ENCODE measurements at places on chromosomes 5 and 9.
A peak's percentile ranks its signal among the peaks of the same experiment; 100 is the strongest.

GRCh38 chr5:141040093-141040770 lies 10.9 kb upstream of the PCDHB1 start:
- no peak for DNase-seq

GRCh38 chr5:148261221-148261620 lies 7.4 kb upstream of the SPINK13 start:
- no peak for DNase-seq

GRCh38 chr5:173746047-173746646 lies 129.7 kb upstream of the BOD1 start:
- DNase-seq: no peak

GRCh38 chr9:4086119-4087090 lies 213.5 kb downstream of the GLIS3 start:
- DNase-seq: no peak

- no peak for DNase-seq
Measured at GRCh38 chr5:8869932-8870331, 675.9 kb downstream of the SEMA5A start.

DNA sequence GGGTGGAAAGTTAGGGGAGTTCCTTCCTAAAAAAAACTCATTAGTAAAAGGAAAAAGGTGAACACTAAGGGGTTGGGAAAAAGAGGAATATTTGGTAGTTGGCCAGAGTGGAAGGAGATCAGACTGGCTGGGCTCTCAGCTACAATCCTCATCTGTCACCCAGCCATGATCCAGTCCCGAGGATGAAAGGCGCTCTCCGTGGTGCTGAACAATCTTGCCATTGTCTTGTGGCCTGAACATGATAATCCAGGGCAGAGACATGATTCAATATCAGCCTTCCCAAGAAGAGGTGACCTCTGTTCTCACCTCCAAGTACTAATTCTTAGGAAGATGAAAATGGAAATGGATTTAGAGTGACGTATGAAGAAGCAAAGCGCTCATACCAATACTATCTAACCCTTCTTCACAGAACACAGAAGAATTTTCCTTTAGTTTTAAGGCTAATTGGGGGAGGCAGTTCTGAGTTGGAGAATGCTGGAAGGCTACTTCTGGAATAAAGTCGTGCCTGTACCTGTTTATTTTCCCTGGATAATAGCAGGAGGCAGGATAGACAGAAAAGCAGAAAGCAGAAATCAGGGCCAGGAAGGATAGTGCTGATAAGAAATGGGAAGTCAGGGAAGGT lies 36.6 kb upstream of the MYORG start:
- peak; percentile 15 for DNase-seq

GRCh38 chr5:1032551-1033027 lies 24.0 kb downstream of the NKD2 start:
- no peak for DNase-seq

DNA sequence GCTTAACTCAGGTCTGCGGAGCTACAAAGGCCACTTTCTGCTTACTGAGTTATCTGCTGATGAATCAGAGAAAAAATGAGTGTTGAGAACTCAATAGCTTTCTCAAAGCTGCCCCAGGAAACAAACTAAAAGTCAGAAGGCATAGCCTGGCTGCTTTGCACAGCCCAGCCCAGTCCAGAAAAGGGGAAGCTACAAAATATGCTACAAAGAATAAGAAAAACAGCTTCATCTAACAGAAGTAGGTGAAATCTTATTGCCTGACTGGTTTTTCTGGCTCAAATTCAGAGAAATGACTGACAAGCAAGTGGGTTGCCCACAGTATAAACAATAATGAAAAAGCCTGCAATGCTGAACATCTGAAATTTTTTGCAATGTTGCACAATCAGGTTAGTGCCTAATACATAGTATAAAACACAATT lies 156.2 kb downstream of the PPP2R2B start:
- DNase-seq: no peak

DNA sequence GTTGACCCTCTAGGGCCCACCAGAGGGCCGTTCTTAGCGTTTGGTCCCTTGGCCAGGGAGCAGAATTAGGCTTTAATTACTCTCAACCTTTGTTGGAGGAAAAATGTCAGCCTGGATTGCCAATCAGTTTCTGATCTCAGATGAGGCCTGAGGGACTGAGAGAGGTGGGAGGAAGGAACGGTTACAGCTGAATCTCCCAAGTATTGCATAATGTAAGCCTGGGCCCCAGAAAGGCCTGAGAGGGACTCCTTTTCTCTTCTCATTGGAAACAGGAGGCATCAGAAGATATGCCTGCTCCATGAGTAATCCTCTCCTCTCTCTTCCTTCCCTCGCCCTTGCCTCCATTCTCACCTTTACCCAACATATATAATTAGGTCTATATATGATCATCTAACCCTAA lies 105.7 kb downstream of the INSYN2B start:
- DNase-seq: no peak

DNA sequence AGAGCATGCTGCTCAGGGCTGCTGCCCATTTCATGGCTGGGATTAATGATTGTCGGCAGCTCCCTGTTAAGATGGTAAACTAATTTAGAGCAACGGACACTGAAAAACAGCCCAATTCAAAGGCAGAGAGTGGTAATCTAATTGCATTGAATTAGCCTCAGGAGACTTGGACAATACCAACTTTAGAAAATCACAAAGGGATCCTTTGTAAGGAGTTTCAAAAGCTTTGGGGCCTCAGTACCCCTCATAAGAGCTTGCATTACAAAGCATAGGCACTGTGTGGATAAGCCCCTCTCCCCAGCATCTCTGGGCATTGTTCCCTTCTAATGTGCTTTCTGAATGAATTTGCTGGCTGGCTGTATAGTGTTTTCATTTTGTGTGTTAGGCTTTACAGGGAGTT lies 6.7 kb downstream of the GLRA1 start:
- no peak for DNase-seq

DNA sequence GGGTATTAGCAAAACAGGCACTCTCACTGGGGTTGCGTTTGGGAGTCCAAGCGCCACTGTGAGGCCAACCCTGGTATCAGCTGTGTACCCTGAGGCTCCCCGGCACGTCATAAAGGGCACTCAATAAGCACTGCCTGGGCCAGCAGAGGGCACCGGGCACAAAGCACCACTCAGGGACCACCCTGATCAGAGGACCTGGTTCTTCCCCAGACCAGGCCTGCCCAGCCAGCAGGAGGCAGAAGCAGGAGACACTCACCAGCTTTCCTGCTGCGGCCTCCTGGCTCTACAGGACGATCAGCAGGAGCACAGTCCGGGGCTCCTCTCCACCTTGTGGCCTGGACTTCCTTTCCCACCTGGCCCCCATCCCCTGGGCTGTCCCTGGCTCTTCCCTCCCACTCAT lies 12.6 kb downstream of the MGAT1 start:
- peak; percentile 16 for DNase-seq

DNA sequence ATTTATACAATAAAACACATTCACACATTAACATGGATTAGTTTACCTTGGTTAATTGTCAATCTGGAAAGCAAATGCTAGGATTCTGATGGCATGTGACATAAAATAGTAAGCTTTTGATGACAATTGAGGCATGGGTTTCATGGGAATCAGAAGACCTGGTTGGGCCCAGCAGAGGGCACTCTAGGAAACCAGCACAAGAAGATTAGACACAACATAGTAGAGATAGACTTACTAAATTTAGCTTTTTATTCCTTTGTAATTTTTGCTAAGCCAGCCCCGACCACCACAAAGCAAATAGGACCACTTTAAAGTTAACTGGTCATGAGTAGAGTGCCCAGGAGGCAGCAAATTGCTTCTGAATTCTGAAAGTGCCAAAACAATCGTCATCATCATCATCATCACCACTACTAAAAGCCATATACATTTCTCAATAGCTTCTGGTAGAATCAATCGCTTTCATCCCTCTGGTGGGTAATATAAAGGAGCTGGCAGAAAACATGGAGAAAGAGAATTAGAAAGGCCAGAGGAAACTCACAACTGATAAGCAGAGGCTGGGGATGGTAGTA lies 163.2 kb downstream of the ARRDC3 start:
- peak; percentile 38 for DNase-seq

- DNase-seq: peak; percentile 70
Measured at GRCh38 chr9:38620483-38621433, at the start of gene ANKRD18A. ANKRD18A (minus strand) TSS chr9:38620596; CDS start chr9:38620285, 311 bp downstream.

DNA sequence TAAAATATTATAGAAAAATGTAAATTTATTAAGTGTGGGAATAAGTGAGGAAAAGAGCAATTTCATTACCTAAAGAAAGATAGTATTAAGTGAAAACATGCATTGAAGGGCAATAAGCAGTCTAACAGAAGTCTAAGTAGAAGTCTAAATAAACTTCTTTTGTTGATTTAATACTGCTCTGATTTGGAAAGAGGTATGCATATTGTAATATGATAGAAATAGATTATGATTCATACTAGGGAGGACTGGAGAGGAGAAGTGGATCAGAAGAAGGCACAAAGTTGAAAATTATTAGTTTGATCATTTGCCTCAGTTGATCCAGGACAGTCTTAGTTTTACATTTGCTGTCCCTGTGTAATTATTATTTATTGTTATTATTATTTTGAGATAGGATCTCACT lies 6.6 kb upstream of the ERBIN start:
- no peak for DNase-seq

DNA sequence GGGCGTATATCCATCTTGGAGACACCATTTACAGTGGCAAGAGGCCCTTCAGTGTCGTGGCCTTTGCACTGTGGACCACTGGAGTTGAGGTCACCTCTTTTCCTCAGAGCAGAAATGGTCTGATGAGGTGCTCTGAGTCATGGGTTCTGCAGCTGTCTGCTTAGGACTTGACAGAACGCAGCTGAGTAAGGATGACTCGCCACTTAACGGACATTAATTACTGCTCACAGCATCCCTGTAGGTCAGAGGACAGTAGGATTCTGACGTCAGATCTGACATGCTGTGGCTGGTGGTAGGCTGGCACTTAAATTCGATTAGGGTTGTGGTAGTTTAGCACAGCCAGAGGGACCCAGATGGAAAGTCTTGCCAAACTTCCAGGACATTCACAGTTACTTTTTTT lies 479.4 kb downstream of the DMAC1 start:
- no peak for DNase-seq

DNA sequence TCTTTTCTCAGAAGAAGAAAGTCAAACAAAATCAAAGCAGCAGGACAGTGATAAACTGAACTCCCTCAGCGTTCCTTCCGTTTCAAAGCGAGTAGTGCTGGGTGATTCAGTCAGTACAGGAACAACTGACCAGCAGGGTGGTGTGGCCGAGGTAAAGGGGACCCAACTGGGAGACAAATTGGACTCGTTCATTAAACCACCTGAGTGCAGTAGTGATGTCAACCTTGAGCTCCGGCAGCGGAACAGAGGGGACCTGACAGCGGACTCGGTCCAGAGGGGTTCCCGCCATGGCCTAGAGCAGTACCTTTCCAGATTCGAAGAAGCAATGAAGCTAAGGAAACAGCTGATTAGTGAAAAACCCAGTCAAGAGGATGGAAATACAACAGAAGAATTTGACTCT lies 2.7 kb downstream of the CAMLG start:
- DNase-seq: no peak

DNA sequence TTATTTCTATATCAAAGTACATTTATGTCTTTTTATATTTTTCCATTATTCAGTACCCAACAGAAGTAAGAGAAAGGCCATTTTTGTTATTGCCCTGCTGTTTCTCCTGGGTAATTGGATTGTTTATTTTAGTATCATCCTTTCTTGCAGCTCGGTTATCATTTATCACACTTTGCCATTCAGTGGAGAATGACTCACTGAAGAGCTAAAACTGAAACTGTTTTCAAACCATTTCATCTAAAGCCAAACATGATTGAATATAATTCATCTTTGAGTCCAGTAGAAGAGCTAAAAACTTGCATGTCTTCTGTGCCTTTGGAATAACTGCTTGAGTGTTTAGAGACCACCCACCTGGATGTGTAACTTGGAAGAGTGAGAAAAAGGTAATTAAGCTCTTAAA lies 139.5 kb upstream of the PRDM9 start:
- DNase-seq: no peak

GRCh38 chr5:171714851-171715250 lies 70.8 kb upstream of the SMIM23 start:
- DNase-seq: no peak

DNA sequence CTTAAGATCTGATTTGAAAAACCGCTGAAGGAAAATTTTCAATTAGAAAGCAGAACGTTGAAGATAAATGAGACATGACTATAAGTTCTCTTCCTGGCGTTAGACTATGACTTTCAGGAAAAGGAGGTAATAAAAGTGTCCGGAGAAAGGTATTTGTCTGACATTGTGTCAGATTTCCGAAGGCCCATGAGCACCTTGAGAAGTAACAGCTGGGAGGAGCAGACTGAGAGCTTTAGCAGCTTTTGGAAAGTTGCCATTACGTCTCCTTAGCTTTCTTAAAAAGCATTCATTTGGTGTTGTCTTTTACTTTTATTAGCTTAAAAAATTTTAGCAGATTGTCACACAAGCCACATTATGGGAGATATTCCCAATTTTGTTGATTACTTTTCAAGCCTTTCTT lies 363.5 kb downstream of the NDUFS4 start:
- no peak for DNase-seq

DNA sequence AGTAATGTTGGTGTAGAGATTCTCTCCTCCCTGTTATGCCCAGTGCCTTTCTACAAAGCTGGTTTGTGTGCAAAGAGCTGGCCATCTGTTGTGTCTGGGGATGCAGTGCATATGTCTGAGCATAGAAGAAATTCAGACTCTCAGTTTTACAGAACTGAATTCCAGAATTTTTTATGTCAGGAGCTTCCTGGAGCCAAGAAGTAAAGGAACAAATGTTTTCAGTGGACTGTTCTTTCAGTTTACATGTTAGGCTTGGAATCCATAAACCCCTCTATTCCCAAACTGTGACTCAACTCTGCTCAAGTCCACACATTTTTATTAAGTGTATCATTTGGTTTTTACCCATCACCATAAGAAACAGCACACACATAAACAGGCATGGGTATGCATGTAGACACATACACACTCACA lies 366.0 kb downstream of the BRINP1 start:
- DNase-seq: no peak

DNA sequence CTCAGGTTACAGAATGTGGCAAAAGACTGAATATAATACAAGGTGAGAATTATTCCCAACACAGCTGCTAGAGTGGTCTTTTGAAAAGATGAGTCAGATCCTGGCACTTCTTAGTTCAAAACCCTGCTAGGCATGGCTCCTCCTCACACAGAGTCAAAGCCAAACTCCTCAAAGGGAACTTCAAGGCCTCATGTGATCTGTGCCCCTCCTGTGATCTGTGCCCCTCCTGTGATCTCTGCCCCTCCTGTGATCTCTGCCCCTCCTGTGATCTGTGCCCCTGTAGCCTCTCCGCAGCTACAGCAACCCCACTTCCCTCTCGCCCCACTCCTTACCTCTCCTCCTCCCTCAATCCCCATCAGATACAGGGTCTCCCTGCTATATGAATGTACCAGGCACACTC lies 525.5 kb upstream of the CCNG1 start:
- DNase-seq: no peak

- no peak for DNase-seq
Measured at GRCh38 chr5:139105621-139106071, 92.5 kb downstream of the SIL1 start.

GRCh38 chr9:99796231-99796630 lies 25.5 kb upstream of the NR4A3 start:
- DNase-seq: no peak

- peak; percentile 75 for DNase-seq
Measured at GRCh38 chr9:130707225-130707976, 13.8 kb downstream of the EXOSC2 start.

GRCh38 chr5:155598552-155598951 lies 585.0 kb downstream of the KIF4B start:
- no peak for DNase-seq

Data from CD4-positive, alpha-beta T cell treated with Interleukin-2 at 100 ng/mL for 4 hours (primary cell).